Stimulated activated CD8-positive, alpha-beta memory T cell treated with anti-CD3 and anti-CD28 coated beads, Interleukin-7, amount 100 ng/mL, for 1 hour (primary cell): ENCODE measurements at places on chromosomes 7 and 10.
A peak's percentile ranks its signal among the peaks of the same experiment; 100 is the strongest.

- no peak for DNase-seq
Measured at GRCh38 chr10:88232029-88232895, 350.9 kb downstream of the RNLS start.

DNA sequence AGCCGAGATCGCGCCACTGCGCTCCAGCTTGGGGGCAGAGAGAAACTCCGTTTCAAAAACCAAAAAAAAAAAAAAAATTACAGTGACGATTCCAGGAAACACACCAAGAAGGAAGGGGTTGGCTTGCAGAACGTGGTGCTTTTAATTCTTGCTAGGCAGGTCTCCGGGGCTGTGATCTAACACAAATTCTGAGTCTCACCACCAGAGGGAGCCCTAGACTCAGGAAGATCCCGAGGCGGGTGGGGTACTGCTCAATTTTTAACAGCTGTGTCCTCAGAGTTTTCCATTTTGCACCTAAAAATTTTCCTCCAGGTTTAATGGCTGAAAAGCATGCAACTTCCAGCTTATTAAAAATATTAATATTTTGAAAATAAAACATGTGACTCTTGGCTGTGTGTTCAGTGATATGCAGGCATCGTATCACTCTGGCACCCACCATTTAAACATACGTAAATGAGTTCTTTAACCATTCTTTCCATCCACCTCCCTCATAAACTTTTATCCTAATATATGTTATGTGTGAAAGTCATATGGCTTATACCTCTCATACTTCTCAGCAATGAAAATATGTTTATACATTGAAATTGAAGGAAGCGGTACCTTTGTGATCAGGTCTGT is 26.5 kb upstream of the NUB1 start:
- peak; percentile 62 for DNase-seq

DNA sequence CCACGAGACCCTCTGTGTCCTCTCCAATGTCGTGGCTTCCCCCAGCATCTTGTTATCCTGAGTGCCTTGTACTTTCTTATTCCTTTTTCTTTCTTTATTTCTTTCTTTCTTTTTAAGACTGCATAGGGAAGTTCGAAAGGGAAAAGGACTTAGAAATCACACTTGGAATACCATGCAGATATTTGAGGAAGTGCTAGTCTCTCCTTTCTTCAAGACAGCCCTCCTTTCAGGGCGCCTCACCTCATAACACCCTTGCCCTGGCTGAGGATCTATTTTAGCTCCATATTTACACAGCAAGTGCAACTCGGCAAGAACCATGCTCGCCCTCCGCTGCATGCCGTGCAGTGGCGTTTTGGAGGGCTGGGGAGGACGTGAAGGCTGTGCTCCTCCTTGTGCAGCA is 232.3 kb upstream of the GLI3 start:
- DNase-seq: no peak

GRCh38 chr7:23955600-23956149 is 245.7 kb downstream of the STK31 start:
- DNase-seq: no peak

- DNase-seq: no peak
Measured at GRCh38 chr7:28779954-28780353, 178.2 kb downstream of the TRIL start.

- no peak for DNase-seq
Measured at GRCh38 chr10:73923935-73924598, 13.1 kb downstream of the PLAU start.

- DNase-seq: no peak
Measured at GRCh38 chr7:77465256-77465655, 49.1 kb upstream of the GSAP start.

- DNase-seq: no peak
Measured at GRCh38 chr10:4176500-4177281, 391.7 kb upstream of the KLF6 start.

DNA sequence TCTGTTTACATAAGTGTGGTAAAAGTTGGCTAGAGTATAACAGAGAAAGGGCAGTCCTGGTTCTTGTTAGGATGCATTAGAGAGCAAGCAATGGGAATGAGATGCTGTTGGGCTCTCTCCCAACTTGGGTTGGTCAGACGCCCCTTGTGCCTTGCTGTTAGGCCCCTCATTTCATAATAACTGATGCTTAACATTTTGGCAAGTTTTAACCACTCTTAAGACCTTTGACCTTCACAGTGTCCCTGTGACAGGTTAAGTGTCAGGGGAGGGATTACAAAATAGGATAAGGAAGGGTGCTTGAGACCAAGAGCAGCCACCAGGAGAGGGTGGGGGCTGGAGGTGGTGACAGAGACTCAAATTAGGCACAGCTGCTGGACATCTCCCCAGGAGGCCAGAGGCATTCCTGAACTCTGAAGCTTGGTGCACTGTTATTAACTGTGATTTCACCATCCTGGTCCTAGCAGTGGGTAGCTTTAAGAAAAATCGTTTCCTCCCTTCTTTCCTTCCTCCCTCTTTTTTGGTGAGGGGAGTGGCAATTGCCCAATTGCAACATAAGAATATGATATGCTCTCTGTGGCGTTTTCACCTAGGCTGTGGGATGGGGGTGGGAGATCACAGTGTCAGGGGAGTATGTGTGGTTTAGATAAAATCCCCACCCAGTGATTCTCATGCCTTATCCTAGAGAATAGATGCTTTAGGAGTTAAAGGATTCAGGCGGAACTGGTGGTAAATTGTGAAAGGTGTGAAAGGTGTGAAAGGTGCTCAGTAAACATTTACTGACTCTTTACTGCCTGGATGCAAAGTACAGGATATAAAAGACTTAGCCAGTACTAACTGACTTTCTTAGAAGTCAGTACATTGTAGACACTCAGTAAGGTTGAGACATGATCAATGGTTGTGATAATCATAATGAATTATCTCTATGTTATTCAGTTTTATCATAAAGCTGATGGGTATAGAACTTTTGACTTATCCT is 270.5 kb downstream of the BICC1 start:
- no peak for DNase-seq

GRCh38 chr10:84310470-84310869 is 17.9 kb upstream of the CCSER2 start:
- DNase-seq: no peak

- DNase-seq: no peak
Measured at GRCh38 chr10:32964270-32964669, 6.2 kb upstream of the ITGB1 start.

DNA sequence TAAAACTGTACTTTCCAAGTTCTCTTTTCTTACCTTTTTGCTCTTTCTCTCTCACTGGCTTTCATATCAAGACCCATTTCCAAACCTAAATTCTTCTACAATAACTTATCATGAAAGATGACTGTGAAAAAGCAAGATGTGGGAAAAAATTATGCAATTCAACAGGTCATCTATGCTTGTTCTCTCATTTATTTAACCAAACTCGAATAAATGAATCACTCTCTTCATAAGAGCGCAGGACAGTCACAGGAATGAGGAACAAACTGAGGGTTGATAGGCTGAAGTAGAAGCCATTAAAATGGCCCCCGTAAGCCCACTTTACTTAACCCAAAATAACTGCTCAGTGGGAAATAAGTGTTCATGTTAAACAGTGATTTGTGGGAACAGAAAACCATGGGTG is 1289.7 kb upstream of the SORCS1 start:
- DNase-seq: no peak

GRCh38 chr7:149524394-149524793 is 26.8 kb upstream of the ZNF746 start:
- DNase-seq: no peak

GRCh38 chr10:62626079-62626478 is 178.4 kb upstream of the ADO start:
- DNase-seq: no peak

- no peak for DNase-seq
Measured at GRCh38 chr7:43938892-43939482, 12.8 kb downstream of the UBE2D4 start.

- DNase-seq: no peak
Measured at GRCh38 chr7:32648408-32649156, 153.3 kb downstream of the AVL9 start.

DNA sequence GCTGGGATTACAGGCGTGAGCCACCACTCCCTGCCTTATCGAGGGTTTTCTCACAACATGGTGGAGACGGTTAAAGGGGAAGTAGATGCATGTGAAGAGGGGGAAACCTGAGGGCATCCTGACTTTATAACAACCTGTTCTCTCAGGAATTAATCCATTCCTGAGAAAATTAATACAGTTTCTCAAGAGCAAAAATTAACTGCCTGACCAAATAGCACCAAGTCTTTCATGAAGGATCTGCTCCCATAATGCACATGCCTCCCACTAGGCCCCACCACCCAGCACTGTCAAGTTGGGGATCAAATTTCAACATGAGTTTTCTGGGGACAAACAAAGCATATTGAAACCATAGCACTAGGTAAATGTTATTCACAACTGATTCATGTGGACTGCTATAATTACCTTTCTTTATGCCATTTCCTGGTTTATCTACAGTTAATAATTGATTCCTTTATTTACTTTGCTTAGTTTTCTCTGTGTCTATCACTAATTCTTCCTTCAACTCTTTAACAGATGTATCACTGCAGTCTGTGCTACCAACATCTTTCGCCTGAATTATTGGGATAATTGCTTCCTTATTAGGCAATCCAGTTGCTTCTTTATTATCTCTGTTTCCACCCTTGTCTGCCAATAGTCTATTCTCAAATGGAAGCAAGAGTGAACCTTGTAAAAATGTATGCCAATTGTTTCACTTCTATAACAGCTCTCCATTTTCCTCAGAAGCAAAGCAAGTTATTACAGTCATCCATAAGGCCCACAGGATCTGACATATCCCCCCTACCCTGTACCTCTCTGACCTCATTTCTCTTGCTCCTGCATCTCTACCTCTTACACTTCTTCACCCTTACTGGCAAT is 12.9 kb upstream of the MICU1 start:
- DNase-seq: no peak

GRCh38 chr7:152383341-152384234 is 52.2 kb downstream of the KMT2C start:
- DNase-seq: no peak

DNA sequence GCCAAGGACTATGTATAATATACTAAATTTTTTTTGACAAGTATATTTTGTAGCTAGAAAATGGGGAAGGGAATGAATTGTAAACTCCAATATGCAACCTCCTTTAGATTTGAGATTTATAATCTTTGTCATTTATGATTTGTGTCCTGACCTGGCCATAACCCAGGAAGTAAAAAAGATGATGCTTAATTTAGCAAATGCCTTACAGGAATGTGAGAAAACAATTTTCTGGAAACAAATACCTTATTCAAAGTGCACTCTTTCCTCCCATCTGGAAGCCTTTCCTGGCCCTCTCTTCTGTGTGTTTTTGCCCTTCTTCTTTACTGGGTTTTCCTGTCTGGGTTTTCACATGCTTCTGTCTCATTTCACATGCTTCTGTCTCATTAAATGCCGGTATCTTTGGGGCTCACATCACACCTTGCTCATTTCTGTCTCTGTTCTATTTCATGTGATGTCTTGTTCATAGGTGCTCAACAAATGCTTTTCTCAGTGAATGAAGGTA is 149.2 kb downstream of the RAPGEF5 start:
- DNase-seq: no peak

GRCh38 chr10:118106426-118106825 is 59.7 kb upstream of the RAB11FIP2 start:
- DNase-seq: no peak

DNA sequence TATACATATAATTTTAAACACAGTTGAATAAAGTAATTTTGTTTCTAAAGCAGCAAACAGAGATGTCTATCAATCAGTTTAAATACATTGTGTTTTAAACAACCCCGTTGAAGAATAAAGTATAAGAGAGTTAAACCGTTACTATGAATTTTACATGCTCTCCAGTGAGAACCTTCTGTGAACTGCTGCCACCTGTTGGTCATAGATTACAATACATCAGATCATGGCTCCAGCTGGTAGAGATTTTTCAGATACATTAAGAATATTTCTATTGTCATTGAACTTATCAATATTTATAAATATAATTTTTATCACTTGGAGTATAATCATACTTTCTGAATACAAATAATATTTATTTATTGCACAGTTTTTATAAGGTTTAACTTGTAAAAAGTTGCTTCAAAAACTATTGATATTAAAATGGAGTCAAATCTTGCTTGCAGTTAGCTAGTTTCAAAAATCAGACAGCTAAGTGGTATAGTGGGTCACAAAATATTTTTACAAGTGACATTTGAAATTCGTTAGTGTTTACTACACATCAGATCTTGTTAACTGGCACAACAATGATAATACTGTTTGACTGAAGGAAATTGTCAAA is 561.2 kb upstream of the PHF14 start:
- no peak for DNase-seq

DNA sequence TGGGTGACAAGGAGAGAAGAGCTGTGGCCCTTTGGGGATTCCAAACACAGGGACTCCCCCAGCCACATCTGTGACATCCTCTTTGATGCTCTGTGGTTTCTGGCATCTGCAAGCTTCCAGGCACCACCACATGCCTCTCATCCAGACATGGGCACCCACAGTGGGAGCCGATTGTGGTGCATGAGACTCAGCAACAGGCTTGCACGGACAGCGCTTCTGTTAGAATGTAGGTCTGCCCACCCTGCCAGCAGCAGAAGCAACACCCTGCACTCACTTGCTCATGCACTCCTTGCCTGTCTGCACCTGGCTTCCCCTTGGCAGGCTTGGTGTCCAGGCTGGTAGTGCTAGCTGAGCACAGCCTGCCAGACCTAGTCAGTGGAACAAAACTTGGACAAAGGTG is 735.0 kb upstream of the ZWINT start:
- no peak for DNase-seq

DNA sequence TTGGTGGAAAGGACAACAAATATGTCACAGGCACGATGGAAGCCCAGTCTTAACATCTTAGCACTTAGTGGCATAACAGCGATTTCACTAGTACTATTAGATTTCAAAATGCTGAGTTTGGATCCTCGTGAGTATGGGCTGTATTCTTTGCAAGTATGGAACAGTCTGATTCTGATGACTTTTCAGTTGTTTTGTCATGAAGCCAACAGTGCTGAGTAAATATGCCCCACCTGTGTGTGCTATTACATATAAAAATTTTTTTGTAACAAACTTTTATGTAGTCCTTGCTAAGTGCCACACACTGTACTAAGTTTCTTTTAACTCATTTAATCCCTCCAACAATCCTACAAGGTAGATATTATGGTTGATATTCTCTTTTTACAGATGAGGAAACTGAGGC is 30.8 kb downstream of the MTURN start:
- no peak for DNase-seq

DNA sequence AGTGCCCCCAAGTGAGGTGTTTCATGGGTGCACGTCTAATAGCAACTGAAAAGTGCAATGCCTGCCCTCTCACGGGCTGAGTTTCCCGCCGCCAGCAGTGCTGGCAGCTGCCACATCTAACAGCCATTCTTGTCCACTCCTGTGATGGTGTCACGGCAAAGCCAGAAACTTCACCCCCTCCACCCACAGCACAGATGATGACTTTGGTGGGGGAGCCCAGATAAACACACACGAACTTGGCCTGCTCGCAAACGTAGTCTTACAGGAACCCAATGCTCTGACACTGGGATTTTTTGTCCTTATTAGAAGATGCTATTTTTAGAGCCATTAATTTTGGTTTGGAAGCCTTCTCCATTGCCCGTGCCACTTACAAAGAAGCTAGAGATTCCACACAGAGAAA is 26.7 kb downstream of the CPXM2 start:
- DNase-seq: no peak

- no peak for DNase-seq
Measured at GRCh38 chr7:26451997-26452396, 160.3 kb downstream of the SNX10 start.

GRCh38 chr7:30068117-30068516 is 39.9 kb downstream of the PLEKHA8 start:
- DNase-seq: no peak
